Lower leg skin (tissue), 4 donors: ENCODE measurements at places on chromosomes 12 and 14. TPM values are rescaled to one million over a fixed set of nuclear protein-coding genes. Genes with fewer than 3 reads are reported as not detected.

- no peak for DNase-seq
Measured at GRCh38 chr14:35138585-35138984, 16.2 kb downstream of the PRORP start.

DNA sequence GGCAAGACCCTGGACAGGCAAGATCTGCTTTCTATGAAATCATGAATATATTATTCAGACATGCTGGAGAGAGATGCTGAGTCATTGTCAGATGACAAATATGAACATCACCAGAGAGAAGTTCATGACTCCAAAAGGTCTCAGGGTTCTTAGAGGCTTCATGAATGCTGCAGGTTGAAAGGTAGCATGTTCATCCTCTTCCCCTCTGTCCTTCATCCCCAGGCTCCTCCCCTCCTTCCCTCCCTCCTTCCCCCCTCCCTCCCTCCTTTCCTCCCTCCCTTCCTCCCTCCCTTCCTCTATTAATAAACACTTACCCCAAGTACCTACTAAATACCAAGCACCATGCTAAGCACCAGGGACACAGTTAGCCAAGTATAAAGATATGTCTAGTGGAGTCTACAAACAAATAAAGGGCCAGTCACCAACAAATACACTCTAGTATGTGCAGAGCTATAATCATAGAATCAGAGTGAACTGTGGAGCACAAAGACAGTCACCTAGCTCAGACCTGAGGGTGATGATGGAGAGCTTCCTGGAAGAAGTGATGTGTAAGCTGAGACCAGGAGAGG is 46.2 kb downstream of the RPH3A start:
- DNase-seq, result peak; percentile 3

GRCh38 chr14:96038920-96039632 is at the start of gene C14orf132:
Gene C14orf132, plus strand, starts transcription at chr14:96039362. Its CDS starts 139 bp downstream, at chr14:96039501.
- peak; percentile 50 for DNase-seq

DNA sequence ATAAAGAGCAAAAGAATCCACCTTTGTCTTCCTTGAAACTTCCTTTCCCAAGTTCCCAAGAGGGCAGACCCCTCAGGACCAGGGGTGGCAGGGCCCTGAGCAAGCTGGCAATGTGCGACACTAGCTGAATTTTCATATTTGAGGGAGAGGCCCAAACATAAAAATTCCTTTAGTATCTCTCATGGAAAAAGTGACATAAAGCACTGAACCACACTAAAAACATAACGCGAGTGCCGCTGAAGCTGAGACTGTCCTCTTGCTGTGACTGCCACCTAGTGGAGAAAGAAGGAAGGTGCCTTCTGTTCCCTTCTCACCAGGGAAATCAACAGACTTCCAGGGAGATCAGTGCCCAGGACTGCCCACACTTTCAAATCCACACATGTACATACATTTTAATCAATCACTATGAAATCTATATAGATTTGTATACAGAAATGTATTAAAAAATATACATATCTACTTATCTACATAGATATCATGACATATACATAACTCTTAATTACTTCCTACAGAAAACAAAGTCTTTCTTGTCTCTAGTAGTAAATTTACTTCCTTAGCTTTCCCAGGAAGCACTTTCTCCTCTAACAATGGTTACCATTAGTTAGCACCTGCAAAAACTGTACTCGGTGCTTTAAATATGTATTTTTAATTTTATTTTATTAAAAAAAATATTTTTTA is 53.8 kb downstream of the SSH1 start:
- DNase-seq, result peak; percentile 90

- DNase-seq, result no peak
Measured at GRCh38 chr12:132170637-132171292, 26.5 kb downstream of the NOC4L start.

DNA sequence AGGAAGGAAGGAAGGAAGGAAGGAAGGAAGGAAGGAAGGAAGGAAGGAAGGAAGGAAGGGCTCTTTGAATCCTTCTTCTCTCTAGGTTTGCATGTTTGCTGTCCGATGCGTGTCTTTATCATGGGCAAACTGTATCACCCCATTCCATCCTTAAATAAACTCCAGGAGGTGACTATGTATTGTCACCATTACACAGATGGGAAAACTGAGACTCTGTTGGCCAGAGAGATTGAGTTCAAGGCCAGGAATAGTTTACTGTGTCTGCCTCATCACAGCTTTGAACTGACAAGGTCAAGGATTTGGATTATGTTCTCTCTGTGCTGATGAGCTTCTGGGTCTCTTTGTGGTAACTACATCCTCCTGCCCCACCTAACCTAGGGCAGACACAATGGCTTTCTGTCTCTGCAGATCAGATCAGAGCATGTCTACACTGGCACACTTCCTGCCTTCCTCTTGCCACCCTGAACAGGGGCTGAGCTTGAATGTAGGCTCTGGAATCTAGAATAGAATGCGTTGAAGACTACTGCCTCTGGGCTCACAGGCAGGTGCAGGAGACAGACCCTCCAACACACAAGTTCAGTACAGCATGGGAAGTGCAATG is 78.9 kb upstream of the MAP1LC3B2 start:
- no peak for DNase-seq

DNA sequence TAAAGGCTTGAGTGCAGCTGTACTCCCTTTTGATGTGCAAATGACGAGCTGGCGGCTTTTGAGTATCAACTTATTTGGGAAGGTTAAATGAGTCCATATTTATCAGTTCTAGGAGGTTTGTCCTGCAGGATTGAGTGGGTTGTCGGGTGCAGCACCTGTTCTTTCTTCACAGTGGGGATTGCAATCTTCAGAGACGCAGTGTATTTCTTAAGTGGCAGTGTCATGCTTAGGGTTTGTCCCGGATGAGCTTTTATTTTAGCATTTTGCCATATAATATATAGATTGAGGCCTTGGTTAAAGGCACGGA is 1.2 kb downstream of the FUT8 start:
- no peak for DNase-seq

DNA sequence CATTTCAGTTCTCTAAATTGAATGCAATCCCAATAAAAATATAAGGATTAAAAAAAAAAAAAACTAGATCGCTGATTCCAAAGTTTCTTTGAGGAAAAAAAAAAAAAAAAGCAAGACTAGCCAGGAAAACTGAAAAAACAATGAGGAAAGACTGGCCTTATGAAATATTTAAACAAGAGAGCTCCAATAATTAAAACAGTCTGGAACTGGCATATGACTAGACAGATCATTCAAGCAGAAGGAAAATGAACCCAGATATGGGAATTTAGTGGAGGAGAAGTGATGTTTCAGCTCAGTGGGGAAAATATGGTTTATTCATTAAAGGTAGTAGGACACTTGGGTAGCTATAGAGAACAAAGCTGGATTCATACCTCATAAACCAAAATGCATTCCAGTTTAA is 42.0 kb upstream of the TBC1D15 start:
- DNase-seq, result no peak

DNA sequence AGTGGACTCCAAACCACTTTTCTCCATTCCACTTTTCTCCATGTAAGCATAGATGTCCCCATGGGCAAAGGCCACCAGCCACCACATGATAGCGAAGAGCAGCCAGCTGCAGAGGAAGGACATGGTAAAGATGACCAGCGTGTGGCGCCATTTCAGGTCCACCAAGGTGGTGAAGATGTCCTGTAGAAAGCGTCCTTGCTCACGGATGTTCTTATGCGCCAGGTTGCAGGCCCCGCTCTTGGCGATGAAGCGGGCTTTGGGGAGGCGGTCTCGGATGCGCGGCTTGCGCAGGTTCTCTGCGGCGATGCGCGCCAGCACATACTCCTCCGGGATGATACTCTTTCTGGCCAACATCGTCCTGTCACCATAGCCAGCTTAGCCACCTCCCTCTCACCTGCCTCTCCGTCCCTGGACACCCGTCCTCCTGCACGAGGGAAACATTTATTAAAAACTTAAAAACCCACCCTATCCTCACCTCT is 1.2 kb downstream of the KCNJ8 start:
- peak; percentile 87 for DNase-seq

DNA sequence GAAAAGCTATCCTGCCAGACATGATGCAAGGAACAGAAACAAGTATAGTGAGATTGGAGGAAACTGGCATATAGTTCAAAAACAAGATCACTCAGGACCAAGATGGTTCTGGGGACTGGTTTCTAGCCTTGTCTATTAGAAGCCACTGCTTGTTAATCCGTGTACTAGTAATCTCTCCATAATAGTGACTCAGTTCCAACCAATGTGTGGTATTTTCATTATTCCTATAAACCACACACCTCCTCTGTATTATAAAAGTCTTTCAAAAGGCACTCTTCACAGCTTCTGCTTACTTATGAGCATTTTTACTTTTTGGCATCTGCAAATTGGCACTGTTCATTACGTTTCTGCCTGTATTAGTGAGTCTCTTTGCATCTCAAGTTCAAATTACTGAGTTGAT is 140.3 kb downstream of the SLC6A15 start:
- DNase-seq, result no peak

DNA sequence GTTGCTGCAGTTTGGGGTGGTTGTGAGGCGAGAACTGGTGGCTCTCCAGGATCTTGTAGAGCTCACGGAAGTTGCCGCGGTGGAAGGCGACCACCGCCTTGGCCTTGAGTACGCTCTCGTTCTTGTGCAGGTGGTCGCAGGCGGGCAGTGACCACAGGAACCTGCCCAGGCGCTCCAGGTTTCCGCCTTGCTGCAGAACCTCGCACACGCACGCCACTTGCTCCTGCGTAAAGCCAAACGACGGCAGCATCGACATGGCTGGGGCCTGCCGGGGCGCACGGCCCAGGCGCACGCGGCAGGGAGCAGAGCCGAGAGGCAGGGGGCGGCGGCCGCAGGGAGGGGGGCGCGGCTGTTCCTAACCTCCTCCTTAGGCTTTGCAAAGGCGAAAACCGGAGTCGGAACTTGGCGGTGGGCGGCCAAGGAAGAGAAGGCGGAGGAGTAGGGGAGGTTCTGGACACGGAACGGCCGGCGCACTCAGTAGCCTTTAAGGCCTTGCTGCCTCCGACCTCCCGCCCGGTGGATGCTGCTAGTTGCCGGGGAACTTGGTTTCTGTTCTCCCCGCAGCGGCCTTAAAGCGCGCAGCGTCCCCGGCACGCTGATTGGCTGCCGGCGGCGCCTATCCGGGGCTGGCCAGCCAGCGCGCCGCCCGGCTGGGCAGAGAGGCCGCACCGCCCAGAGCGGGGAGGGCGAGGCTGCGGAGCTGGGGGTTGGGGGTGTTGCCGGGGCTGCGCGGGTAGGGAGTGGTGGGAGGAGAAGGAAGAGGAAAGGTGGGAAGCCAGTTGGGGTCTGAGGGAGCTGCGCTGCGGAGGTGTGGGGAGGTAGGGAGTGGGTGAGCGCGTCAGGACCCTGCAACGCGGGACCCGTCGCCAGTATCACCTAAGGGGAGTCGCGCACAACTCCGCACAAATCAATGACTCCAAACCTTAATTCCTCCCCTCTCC is at the start of gene SIX1:
Gene SIX1 (minus strand): TSS at position 544 of the 941 bp plus-strand sequence. CDS start 288 bp downstream, at position 256.
- DNase-seq, result peak; percentile 89

DNA sequence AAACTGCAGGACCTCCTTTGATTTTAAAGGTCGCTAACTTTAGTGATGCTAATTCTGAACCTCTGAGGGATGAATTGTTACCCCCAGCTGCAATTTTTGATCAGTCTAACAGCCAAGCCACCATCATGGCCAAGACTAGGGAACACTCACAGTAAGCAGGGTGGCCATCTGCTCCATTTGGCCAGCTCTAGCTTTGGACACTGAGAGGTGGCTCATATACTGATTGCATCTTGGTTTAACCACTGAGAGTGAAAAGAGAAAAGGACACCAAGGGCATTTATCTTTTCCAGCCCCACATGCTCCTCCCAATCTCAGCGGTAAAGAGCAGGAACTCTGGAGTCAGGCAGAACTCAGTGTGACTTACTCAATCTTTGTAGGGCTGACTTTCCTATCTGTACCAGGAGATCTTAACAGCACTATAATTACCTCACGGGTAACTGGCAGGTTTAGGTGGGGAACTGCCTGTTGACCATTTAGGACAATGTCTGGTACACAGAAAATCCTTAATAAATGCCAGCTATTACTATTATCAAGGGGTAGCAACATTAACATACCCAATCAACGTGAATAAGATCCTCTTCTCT is 6.2 kb downstream of the LPCAT3 start:
- DNase-seq, result no peak

DNA sequence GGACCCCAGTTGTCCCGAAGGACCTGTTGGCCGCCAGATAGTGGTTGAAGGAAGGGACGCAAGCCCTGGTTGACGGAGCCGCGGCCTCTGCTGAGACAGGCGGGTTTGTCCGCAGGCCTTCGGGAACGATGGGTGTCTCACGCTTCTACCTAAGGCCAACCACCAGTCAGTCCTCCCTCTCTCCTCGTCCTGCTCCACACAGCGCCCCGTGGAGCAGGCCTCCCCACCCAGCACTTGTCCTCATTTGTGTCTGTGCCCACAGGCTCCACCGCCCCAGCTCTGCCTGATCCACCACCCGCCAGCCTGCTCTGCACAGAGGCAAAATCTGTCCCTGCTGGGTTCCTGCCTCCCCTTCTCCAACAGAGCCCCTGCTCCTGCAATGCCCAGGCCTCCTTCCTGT is 41.0 kb downstream of the RIMBP2 start:
- no peak for DNase-seq

- DNase-seq, result no peak
Measured at GRCh38 chr14:20820063-20820904, 17.6 kb upstream of the RNASE1 start.

- DNase-seq, result no peak
Measured at GRCh38 chr12:117967512-117967911, 1.3 kb downstream of the KSR2 start.

GRCh38 chr14:77707355-77707723 is 484 bp downstream of the ALKBH1 start:
- DNase-seq, result peak; percentile 17

PCED1B gene
- total RNA-seq, result 0.23 TPM

DNA sequence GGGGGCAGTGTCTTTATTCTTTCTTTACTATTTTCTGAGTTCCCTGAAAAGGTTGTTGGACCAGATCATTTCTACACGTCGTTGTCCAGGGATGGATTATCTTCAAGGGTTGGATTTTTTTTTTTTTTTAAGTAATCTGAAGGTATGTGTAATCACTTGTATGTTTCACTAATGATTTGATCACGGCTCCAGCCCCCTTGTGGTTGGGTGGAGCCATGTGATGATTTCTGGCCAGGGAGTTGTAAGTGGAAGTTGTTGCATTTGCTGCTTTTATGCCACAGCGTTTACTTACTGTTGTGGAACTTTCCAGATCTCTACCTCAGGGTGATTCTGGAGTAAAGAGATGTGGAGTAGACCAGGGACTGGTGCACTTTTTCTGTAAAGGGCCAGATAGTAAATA is 390.3 kb downstream of the AACS start:
- DNase-seq, result no peak

- DNase-seq, result no peak
Measured at GRCh38 chr12:116916122-116916521, 5.4 kb downstream of the FBXW8 start.

- DNase-seq, result no peak
Measured at GRCh38 chr14:24513009-24513408, 4.9 kb upstream of the CMA1 start.

DNA sequence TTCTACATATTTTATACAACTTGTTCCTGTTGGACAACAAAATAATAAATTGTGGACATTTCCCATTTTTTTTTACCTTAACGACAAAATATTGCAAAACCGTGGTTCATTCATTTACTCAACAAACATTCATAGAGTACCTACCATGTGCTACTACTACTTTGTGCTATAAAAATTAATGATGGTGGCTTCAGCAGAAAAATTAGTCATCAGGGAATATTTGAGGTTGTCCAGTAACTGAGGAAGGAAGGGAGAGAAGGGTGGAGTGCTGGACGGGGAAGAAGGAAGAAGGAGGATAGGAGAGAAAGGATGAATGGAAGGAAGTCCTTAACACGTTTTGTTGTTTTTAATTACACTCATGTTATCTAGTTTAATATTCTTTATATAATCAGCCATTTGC is 53.7 kb downstream of the PPFIBP1 start:
- DNase-seq, result no peak

IPO4 gene
- total RNA-seq, result 40.0 TPM
